ENCODE measurements at places on chromosomes 2 and 18.

- no peak for DNase-seq
Measured at GRCh38 chr2:156563994-156564753, 128.0 kb downstream of the GPD2 start.

DNA sequence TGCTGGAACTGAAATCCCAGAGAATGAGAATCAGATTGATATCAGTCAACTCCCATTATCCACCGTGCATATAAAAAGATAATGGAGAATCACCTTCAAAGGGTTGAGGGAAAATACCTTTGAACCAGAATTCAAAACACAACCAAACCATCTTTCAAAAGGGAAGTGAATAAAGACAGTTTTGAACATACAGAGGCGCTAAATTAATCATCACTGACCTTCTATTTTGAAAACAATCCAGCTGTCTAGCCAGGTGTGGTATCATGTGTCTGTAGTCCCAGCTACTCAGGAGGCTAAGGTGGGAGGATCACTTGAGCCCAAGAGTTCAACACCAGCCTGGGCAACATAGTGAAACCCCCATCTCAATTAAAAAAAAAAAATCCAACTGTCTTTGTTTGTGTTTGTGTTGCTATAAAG, 63.6 kb downstream of the TRABD2A start:
- DNase-seq: peak; percentile 72

DNA sequence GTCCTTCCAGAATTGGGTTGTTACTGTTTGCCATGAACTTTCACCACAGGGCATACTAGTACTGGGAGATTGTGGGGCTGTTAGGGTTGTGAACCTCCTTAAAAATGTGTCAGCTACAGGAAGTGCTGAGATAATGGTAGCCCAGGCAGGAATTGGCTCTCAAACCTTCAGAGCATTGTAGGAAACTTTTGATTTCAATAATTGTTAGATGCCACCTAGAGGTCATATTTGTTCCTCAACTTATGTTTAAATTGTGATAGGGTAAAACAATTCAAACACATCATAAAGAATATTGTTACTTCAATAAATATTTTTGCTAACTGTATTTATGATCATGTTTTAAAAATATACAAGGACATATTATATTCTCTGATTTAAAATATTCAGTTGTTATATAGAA, 594.6 kb downstream of the ADCYAP1 start:
- DNase-seq: no peak

DNA sequence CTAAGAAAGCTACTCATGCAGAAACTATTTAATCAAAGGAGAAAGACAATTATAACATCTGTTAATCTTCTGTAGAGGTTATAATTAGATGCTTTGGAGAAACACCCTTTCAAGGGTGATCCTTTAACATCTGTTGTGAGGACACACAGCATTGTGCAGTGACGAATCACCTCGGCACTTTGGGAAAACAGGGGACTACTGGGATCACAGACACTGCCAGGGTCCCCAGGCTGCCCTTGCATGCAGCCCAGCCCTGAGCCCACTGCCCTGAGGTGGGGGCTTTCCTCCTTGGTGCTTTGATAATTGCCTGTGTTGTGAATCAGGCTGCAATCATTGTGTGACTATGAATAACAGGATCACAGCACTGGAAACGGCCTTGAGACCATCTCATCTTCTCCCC, 10.6 kb downstream of the NCKAP5 start:
- DNase-seq: no peak

- no peak for DNase-seq
Measured at GRCh38 chr2:23523373-23524260, 138.6 kb downstream of the KLHL29 start.

GRCh38 chr2:196955036-196955435, 28.5 kb upstream of the PGAP1 start:
- DNase-seq: no peak

DNA sequence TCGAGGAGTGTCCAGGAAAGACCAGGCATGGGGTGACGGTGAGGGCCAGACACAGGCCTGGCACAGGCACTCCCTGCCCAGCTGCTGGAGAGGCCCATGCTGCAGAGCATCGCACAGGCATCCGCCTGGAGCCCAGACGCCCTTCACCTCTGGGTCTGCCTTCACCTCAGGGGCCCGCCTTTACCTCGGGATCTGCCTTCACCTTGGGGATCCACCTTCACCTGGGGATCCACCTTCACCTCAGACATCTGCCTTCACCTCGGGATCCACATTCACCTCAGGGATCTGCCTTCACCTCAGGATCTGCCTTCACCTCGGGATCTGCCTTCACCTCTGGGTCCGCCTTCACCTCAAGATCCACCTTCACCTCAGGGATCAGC, 7.7 kb downstream of the KIF1A start:
- no peak for DNase-seq

GRCh38 chr18:837922-838321, 25.9 kb upstream of the YES1 start:
- no peak for DNase-seq

DNA sequence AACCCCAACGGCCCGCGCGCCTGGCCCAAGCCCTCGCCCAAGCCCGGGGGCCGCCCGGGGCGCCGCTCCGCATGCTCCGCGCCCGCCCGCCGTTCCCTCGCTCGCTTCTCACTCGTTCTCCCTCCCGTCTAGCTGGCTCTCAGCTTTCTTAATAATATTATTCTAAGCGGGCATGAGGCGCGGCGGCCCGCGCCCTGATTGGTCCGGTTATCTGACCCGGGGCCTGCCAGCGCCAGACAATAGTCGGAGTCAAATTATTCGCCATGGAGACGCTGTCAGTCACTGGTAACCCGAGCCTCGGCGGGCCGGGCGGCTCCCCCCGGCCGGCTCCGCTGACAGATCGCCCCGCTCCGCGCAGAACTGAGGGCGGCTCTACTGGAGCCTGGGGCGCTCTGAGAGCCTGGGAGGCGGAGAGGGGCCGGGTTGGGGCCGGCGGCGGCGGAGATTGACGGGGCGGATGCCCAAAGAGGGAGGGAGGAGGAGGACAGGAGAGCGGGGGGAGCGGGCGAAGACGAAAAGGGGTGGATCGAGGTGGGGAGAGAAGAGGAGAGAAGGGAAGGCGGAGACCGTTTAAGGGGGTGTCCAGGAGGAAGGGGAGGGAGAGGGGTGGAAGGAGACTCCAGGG, at the start of gene SIX2:
SIX2 (minus strand) TSS at position 150 of the 625 bp plus-strand sequence. CDS start 342 bp downstream, outside the sequence.
- DNase-seq: peak; percentile 72

DNA sequence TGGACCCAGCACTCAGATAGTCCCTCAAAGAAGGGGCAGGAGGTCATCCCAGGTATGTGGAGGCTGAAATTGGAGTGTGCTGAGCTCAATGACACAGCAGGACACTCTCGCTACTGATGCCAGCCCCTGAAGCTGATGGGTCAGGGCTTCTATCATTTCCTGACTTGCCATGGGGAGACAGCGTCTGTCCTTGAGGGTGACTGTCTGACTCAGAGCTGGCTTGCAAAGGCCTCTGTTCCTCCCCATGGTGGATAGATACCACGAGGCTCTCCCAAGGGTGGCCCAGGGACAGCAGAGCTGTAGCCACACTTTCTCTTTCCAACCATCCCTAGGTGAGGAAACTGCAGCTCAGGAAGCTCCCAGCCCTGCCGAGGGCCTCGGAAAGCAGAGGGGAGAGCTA, 10.8 kb downstream of the ALPG start:
- no peak for DNase-seq

DNA sequence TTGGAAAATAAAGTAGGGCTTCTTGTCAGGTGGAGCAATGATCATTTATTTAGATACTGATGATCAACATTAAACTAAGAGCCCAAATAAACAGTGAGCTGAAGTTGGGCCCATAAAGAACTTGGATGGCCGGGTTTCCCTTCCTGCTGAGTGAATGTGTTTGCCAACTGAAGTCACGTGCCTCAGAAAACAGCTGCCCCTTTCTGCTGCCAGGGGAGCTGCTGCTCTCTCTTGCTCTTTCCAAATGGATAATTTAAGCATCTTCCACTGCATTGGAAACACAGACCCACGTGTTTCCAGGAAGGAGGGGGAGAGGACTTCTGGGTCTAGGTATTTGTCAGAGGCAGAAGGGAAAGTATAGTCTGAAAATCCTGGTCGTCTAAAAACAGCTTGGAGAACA, 22.9 kb upstream of the NCKAP5 start:
- no peak for DNase-seq

GRCh38 chr2:70314640-70315039, 12.8 kb upstream of the FAM136A start:
- DNase-seq: no peak

GRCh38 chr2:58429014-58429875, 188.1 kb upstream of the FANCL start:
- no peak for DNase-seq

DNA sequence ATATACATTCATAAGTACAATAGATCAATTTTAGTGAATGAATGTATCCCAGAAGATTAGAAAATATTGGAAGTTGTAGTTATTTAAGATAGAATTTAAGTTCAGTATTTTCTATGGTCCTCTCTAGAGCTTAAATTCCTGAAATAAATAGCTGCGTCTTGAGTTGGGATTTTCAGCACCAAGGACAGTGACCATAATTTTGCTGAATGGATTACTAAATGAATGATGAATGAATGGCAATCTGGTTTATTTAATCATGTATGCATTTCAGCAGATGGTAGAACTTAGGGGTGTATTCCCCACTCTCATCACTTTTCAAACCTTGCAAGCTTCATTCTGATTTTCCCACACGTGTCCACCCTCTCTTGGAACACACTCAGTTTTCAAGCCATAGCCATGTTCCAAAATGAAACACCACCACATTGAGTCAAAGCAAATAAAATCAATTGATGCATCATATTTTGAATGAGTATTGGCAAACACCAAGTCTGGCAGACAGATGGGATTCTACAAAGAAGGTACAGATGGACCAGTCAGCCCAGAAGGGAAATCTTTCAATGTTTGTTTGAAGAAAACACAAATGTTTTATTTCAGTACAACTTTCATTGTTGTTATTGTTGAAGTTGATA, 362.2 kb upstream of the NXPH2 start:
- no peak for DNase-seq

DNA sequence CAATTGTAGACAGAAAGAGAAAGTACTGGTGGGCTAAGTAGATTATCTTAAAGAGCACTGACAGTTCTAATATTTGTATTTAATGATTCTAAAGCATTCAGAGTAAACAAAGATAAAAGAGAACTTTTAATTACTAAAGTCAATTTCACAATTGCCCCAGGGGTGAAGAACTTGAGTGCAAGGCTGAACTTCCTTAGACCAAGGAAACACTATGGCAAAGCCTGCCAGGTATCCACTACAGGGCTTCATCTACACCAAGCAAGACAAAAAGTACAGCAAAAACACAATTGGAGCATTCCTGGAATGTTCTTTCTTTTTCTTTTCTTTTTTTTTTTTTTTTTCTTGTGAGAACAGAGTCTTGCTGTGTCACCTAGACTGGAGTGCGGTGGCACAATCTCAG, 46.9 kb upstream of the NDUFV2 start:
- no peak for DNase-seq

GRCh38 chr18:75060185-75060584, 148.8 kb downstream of the PTGR3 start:
- no peak for DNase-seq

DNA sequence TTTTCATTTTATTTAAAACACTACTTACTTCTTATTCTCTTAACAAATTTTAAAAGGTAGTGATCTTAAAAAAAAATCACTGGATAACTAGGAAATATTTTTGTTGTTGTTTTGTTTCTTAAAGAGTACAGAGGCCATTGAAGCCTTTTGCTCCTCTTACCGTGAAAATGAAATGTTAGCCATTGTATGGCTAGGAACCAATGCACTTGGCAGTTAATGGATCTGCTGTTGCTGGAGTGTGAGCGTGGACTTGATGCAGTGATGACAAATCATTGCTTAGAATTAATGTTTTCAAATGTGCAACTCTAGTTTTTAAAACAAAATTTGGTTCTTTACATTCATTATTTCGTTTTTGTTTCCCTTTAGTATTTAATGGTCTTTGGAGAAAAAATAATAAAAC, 162.3 kb downstream of the HAUS1 start:
- no peak for DNase-seq

GRCh38 chr2:235170536-235171521, 219.0 kb downstream of the SH3BP4 start:
- no peak for DNase-seq

DNA sequence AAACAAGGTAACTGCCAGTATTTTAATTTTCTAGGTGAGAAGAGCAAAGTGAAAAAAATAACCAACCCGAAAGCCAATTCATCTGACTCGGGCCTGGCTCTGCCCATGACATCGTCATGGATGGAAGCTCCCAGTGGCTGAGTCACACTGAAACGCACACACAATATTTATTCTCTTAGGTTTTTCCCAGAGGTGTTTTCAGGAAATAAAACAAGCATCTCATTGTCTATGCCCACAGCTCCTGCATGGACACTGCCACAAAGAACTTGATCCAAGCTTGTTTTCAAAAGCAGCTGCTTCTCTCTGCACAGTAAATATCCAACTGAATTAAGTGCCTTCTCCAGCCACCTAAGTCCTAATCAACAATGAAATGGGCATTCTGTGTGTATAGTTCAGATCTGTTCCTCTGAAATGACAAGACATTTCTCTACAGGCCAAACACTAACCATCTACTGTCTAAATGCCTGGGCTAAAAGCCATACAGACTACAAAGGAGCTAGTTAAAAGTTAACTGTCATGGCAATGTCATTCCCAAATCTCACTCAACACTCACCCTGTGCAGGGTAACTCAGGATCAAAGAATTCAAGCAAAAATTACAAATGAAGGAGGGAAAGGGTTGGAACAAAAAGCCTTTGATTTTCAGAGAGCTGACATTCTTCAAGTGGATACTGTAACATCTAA, 62.9 kb downstream of the RPL31 start:
- peak; percentile 32 for DNase-seq

DNA sequence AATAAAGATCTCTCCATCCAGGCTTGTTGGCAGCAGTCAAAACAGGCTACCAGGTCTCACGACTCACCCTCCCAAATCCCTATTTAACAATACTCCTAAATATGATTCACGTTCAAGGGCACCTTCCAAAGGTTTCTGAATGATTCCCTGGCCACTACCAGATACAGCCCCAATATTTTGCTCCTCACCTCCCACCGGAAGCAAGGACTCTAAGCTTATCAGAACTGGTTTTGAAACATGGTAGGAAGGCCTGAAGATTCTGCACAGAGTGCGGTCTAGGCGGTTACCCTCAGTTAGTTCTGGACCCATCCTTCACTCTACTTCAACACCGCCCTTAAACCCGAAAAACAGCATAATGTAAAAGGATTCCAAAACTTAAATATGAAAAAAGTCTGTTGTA, 5.2 kb downstream of the PPP4R1 start:
- DNase-seq: no peak

DNA sequence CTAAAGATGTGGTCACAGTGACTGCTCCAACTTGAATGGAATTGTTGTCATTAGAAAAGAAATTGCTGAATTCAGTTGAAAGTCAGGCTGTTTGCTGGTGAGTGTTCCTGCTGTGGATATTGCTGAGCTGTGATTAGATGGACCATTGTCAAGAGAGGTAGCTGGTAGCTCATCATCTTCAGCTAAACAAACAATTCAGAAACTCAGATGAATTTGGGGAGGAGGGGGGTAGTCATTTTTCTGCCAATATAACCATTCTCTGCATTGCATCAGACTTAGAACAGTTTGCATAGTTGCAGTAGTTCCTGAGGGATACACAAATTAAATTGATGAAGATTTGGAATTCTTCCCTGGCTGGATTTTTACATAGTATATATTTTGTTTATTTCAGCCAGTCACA, 108.3 kb downstream of the MTCL1 start:
- no peak for DNase-seq

GRCh38 chr2:238703053-238703415, 144.9 kb upstream of the TWIST2 start:
- DNase-seq: no peak

GRCh38 chr18:75757951-75758350, 330.4 kb upstream of the SMIM21 start:
- no peak for DNase-seq

Data from GM20000 (cell line).